ENCODE measurements at places on chromosomes 2 and 18. TPM values are rescaled to one million over a fixed set of nuclear protein-coding genes. Genes with fewer than 3 reads are reported as not detected.

DNA sequence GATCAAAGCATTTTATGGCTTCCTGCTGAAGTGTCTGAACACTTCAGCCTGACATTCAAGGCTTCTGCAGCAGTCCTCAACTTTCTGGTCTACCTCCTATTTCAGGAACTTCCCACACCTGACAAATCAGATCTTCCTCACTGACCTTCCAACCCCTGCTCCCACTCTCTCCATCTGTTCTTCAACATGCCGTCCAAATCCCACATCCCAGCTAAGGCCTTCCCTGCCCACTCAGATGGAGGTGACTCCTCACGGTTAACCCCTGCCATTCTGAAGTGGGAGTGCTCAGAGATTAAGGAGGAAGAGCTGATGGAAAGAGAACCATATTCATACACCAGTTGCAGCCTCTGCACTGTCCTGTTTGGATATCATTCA is 104.8 kb downstream of the POLR1A start:
- no peaks in the 10 kb centered on the region for H3K27me3 ChIP-seq
- peak; percentile 28 for DNase-seq
- H3K4me1 ChIP-seq: peaks cover 57% of the 10 kb centered on the region
- peak overlapping the region; percentile 99 for H3K27ac ChIP-seq
- peak overlapping the region; percentile 74 for H3K4me3 ChIP-seq

COL6A3 gene
- total RNA-seq: 0.19 TPM

DNA sequence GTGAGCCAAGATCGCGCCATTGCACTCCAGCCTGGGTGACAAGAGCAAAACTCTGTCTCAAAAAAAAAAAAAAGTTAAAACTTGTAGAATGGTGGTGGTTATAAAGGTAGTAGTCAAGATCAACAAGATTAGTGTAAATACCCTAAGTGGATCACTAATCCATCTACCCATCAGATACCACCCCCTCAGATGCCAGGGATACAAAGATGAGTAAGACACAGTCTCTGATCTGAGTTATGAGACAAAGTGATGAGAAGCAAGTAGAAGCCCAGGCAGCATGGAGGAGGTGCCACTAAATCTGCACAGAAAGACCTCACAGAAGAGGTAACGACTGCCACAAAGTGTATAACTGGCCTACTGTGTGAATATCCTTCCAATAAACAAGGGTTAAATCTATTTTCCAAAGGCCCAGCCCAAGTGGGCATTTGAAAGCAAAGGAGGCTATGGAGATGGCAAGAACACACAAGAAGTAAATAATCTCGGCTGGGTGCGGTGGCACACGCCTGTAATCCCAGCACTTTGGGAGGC is 20.2 kb downstream of the NFE2L2 start:
- no peak for DNase-seq
- no peak overlapping the region for H3K27ac ChIP-seq
- H3K27me3 ChIP-seq: no peaks in the 10 kb centered on the region
- peaks cover 27% of the 10 kb centered on the region for H3K36me3 ChIP-seq
- H3K4me3 ChIP-seq: no peak overlapping the region

GRCh38 chr2:58939388-58939787 is 698.3 kb upstream of the FANCL start:
- H3K4me3 ChIP-seq: no peak overlapping the region
- no peak overlapping the region for H3K27ac ChIP-seq
- DNase-seq: no peak
- no peaks in the 10 kb centered on the region for H3K4me1 ChIP-seq
- H3K27me3 ChIP-seq: no peaks in the 10 kb centered on the region
